ENCODE measurements at places on chromosomes 11 and 22. TPM values are rescaled to one million over a fixed set of nuclear protein-coding genes. Genes with fewer than 3 reads are reported as not detected.

CEND1 gene
- total RNA-seq, result 2.1 TPM

LRRN4CL gene
- 0.21 TPM for total RNA-seq

ANGPTL5 gene
- not detected for total RNA-seq

RIMBP3B gene
- 0.53 TPM for total RNA-seq

FGF4 gene
- not detected for total RNA-seq

BTG4 gene
- not detected for total RNA-seq

SHANK3 gene
- total RNA-seq, result 0.30 TPM

SAA4 gene
- total RNA-seq, result not detected

All from A375 (cell line).